ENCODE measurements at places on chromosomes 1 and 21.

GRCh38 chr1:15949453-15950245, 26.3 kb downstream of the ZBTB17 start:
- peak; percentile 86 for DNase-seq

DNA sequence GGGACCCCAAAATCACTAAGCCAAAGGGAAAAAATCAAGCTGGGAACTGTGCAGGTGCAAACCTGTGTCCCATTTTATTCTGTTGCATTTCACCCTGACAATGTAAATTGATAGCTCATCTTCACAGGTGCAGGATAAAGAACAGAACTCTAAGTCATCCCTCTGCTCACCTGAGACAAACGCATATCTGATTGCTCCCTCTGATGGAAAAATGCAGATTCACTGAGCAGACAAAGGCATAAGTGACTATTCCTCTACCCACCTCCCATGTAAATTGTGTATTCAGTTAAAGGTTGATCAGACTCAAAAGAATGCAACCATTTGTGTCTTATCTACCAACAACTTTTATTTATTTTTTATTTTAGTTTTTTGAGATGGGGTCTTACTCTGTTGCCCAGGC, 644.2 kb downstream of the PTPRU start:
- no peak for DNase-seq

DNA sequence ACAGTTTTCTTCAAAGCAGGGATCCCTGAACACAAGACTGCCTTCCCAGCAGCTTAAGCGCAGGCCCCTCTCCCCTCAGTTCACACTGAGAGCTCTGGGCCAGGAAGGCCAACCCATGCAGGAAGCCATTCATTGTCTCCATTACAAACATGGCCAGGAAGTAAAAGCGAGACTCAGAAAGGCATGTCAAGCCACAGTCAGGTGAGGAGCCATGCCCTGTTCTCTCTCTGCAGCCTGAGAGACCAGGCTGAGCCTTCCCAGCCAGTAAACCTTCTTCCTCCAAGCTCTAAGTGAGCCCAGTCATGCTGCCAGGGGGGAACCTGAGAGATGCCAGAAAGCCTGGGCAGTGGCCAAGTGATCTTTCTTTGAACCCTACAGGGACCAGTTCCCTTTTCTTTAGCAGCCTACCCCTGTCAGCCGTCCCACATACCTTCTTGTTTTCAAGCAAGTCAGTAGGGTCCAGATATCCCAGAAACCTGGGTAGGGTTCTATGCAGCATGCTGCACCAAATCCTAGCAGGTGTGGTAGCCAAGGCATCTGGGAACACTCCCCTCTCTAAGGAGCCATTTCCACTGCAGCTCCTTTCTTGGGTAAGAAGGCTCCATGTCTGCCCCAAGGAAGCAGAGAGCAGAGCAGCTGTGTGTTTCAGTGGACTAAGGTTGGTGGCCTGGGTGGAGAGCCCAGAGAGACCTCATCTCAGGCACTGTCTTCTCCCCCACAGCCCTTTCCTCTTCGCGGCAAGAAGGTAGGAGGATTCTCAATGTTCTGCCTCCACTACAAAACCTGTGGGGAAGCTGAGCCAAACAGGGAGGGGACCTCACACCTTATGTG, 977 bp downstream of the TRAF3IP3 start:
- no peak for DNase-seq

DNA sequence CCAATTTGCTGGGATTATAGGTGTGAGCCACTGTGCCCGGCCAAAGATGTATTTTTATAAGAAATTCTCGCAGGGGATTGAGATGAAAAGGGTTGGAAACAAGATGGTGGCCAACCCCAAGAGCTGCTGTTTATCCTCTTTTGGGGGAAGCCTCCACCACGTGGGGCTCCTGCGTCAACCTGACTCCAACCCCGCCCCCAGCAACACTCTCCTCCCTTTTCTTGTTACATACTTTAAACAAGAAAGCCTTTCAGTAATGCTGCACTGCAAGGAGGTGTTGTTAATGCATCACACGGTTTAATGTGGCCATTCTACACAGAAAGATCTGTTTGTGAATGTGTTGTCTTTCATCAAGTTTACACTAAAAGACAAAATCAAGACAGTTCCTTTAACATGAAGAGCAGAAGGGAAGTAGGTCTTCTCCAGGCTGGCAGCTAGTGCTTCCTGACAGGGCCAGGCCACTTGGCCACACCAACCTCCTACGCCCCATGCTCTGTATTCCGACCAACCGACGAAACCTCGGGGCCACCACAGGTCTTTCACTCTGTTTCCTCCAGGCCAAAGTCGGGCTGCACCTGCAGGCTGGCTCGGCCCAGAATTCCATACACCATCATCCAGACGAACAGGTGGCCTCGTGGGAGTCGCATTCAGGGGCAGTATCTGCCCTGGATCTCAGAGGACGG, 25.9 kb downstream of the C2CD2 start:
- no peak for DNase-seq

DNA sequence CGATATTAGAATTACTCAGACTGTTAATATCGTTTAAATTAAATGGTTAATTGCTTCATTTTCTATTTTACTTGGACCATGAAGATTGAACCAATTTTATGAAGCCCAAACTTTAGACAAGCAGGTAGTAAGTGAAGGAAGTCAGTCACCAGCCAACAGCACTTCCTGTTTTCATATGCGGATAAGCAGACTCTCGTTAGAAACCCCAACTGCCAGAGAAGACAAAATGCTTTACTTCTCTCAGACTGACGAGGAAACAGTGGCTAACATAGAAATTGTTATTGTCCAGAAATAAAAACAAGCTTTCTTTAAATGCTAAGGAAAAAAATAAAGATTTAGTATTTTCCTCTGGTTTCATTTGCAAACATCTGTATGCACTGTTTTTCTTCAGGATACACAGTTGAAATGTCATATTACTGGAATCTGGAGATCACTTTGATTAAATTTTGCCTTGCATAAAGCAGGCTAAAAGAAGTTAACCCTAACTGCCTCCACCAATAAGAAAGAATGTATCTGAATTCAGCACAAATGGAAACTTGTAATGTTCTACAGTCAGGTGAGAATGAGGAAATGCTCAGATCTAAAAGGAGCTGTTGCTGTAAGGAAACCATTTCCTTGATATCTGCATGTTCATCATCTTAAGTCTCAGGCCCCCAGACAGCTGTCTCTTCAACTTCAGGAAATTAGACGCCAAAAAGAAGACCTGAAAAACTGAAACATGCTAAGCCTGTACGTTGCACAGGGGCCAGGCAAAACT, 129.8 kb upstream of the SAMSN1 start:
- DNase-seq: no peak

- no peak for DNase-seq
These were observed 30.9 kb downstream of the PRDM2 start for GRCh38 chr1:13730751-13731482.

Measured in kidney (tissue), 22 donors.